NCI-H1694 (cell line): ENCODE measurements at places on chromosomes 2 and 18.

DNA sequence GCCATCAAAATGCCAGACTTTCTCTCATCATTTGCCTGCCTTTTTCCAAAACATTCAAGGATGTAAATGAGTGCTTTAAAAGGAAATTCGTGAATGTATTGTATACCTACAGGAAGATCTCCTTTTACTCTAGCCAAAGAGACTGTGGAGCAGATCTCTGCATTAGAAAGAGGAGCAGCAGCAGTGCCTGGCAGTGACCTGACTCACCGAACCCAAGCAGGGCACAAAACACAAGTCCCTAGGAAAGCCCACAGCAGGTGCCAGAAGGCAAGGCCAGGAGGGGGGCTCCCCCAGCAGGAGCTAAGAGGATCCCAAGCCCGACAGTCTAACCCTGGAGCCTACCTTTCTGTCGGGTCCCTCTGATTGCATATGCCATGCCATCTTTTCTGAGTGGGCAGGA lies 47.9 kb downstream of the L3MBTL4 start:
- no peak for DNase-seq

- no peak for DNase-seq
These were observed 194.4 kb downstream of the SLC8A1 start for GRCh38 chr2:40257340-40258134.

DNA sequence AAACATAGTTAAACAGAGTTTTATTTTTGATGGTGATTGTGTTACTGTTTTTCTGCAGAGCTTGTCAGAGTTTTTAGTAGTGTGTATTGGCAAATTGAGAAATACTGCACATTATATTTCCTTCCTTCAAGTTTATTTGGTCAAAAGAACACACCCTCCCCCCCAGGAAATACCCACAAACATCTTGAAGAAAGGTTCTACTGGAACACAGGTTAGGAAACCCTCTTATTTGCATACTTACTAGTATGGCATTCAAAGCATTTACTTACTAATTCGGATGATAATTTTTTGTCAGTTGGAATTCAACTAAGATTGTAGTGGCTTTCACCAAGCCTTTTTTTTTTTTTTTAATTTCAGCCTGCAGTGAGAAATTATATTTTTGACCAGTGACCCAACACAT lies 9.1 kb downstream of the CAB39 start:
- no peak for DNase-seq

DNA sequence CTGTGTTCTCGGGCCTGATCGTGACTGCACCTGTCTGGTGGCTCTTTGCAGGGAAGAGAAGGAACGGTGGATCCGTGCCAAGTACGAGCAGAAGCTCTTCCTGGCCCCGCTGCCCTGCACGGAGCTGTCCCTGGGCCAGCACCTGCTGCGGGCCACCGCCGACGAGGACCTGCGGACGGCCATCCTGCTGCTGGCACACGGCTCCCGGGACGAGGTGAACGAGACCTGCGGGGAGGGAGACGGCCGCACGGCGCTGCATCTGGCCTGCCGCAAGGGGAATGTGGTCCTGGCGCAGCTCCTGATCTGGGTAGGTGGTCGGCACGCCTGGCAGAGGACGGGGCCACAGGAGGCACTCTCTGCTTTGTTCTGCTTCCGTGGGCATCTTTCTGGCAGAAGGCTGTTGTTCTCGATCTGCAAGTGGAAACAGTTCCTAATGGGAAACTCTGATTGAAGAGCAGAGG lies 48.0 kb downstream of the GBX2 start:
- DNase-seq, result no peak

GRCh38 chr2:174704642-174705041 lies 59.6 kb downstream of the CHRNA1 start:
- no peak for DNase-seq

GRCh38 chr2:237299906-237300305 lies 114.1 kb downstream of the COL6A3 start:
- DNase-seq, result peak; percentile 91

DNA sequence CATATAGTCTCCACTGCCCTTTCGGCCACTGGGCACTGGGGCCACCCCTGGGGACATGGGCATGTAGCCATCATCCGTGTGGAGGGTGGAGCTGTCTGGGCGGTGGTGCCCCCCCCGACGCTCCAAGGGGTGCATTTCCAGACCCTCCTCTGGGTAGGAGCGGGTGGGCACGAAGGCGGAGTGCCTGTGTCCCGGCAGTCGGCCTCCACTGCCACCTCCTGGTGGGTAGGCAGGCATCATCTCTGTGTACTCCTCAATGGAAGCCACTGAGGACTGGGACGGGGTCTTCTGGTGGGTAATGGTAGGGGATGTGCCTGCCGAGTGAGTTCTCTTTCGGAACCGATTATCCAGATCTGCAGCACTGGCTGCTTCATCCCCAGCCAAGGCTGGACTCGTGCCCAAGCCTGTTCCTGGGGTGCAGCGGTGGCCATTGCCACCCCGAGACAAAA lies 2.8 kb downstream of the IRS1 start:
- DNase-seq, result peak; percentile 26

DNA sequence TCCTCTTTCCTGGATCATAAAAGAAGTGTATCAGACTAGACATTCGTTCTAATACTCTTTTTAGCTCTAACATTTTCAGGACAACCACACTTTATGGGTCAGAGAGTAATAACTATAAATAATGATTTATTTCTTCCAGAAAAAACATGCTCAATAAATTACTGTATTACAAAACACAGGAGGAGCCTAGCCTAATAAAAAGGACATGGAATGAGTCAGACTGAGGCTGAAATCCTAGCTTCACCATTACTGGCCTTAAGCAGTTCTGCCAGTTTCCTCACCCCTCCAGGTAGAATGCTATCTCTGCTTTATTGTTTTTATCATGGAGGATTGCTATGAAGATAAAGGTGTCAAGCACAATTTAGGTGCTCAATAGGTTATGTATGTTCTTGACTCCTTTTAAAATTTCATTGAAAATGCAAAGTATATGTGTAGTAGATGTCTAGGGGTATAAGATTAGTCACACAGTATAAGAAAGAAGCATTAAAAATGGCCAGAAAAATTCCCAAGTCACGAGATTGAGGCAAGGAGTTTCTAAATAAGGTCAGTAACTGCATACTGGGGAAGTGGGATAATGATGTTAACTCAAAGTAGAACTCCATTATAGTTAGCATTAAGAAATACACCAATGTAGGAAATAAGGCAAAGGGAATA lies 105.5 kb upstream of the NEUROD1 start:
- DNase-seq, result no peak

- DNase-seq, result peak; percentile 64
These were observed 104.9 kb downstream of the MBD2 start for GRCh38 chr18:54119524-54120019.

DNA sequence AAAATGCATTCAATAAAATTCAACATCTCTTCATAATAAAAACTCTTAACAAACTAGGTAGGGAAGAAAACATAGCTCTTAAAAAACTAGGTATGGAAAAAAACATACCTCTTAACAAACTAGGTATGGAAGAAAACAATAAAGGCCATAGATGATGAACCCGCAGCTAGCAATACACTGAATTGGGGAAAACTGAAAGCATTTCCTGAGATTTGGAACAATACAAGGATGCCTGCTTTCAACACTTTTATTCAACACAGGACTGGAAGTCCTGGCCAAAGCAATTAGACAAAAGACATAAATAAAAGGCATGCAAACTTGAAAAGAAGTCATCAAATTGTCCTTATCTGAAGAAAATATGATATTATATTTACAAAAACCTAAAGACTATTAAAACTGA lies 67.8 kb downstream of the NCKAP1 start:
- no peak for DNase-seq

- DNase-seq, result no peak
These were observed 65.1 kb downstream of the TIMM21 start for GRCh38 chr18:74213429-74213828.

GRCh38 chr2:216436383-216436782 lies 24.1 kb downstream of the SMARCAL1 start:
- no peak for DNase-seq

DNA sequence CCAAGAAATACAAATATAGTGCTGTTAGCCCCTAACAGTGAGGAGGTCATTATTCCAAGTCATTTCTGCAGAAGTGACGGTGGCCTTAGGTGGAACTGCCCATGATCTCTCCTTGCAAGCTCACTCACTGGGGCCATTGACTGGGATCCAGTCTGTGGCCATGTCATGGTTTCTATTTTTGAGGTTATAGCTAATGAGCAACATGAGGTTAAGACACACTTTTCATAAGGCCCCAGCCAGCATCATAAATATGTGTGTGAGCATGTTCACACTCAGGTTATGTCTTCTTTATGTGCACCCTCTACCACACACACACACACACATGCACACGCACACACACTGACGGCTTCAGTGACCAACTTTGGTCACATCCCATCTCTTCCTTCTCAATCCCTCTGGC lies 484 bp downstream of the AFF3 start:
- no peak for DNase-seq
